ENCODE measurements at places on chromosomes 6 and 20.

GRCh38 chr6:71126506-71126905 lies 162.1 kb upstream of the OGFRL1 start:
- no peak for DNase-seq

- DNase-seq: peak; percentile 65
These were observed 19.1 kb upstream of the FBXO9 start for GRCh38 chr6:53045891-53046673.

DNA sequence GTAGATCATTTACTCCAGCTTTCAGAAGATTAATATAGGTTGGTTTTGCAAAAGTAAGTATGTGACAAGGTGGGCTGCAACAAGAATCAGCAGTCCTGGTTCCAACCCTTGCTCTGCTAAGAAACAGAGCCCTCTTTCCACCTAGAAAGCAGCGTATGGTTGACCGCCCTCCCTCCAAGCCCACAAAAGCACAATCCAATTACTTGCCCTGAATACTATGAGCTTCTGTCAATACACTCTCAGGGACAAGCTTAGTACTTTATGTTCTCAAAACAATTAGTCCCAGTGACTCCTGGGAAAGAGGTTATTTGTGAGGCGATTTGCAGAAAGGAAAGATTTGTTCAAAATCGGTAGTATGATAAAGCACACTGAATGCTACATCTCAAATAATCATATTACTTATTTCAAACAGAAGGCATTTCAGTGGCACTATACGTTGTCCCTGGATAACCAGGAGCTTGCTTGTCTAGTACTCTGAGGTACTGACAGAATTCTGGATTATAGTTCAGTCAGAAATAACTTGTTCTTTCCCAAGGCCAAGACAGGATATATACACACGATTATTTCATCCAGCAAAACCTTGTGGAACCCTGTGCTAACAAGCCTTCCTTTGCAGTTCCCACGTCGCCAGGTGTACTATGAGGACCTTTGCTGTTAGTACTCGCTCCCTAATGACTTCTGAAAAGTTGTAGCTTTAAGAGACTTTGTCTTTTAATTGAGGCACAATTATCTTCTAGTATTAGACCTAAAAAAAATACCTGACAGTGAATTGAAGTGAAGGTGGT lies 96.9 kb upstream of the ADTRP start:
- DNase-seq: no peak

GRCh38 chr6:43962458-43962857 lies 164.8 kb downstream of the MRPL14 start:
- peak; percentile 37 for DNase-seq

DNA sequence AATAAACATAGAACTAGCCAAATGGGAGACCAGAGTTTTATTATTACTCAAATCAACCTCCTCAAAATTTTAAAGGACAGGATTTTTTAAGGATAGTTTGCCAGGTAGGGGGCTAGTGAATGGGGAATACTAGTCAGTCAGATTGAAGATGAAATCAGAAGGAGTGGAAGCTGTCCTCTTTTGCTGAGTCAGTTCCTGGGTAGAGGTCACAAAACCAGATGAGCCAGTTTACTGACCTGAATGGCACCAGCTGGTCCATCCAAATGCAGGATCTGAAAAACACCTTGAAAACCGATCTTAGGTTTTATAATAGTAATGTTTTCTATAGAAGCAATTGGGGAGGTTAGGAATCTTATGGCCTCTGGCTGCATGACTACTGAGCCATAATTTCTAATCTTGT lies 558.2 kb downstream of the PKHD1 start:
- no peak for DNase-seq

DNA sequence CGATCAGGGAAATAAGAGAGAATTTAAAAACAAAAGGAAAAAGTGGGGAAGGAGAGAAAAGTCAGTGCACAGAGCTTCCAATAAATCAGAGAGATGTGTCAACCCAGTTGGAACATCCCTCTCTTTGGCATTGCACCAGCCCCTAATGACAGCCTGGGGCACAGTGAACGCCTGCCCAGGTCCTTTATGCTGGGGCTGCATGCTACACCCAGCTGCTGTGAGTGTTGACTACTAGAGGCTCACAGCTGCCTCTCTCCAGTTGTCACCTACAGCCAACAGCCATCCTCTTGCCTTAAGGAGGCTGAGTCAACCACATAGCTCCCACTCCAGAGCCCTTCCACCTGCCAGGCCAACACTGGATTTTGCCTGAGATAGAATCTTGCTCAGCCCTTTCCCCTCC lies 19.0 kb downstream of the OR2H2 start:
- DNase-seq: no peak

- peak; percentile 98 for DNase-seq
These were observed 118.2 kb upstream of the GJE1 start for GRCh38 chr6:142014515-142014914.

DNA sequence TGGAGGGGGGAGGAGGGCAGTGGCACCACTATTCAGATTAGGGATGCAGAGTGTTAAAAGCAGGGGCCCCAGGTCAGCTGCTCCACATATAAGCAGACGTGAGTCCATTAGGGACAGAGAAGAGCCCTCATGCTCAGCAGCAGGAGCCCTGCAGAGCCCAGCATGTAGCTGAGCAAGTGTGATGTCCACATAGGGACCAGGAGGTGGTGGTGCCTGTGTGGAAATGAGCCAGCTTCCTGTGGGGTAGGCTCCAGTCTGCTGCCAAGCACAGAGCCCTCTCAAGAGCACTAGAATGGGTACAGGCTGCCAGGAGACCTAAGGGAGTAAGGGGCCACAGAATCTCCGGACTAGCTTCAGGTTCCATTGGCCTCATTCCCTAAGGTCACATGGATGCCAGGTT lies 57.9 kb upstream of the MLN start:
- DNase-seq: no peak

GRCh38 chr6:9365378-9365777 lies 930.0 kb upstream of the SLC35B3 start:
- no peak for DNase-seq

GRCh38 chr20:8608470-8608869 lies 460.4 kb upstream of the PLCB4 start:
- DNase-seq: peak; percentile 52

DNA sequence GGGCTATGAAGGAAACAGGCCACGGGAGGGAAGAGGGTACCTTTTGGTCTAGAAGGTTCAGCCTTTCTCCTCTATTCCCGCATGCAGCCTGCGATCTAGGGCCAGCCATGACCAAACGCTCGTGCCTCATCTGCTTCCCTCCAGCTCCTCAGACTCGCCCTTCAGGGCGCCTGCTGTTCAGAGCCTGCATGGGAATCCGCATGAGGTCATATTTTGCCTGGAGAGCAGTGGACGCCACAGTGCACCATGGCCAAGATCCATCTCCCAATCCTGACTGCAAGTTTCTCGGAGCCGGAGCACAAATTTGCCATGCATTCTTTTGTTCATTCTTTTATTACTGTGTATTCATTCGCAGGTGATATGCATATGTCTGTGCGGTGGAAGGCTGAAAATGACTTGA lies 608.1 kb downstream of the QKI start:
- no peak for DNase-seq

DNA sequence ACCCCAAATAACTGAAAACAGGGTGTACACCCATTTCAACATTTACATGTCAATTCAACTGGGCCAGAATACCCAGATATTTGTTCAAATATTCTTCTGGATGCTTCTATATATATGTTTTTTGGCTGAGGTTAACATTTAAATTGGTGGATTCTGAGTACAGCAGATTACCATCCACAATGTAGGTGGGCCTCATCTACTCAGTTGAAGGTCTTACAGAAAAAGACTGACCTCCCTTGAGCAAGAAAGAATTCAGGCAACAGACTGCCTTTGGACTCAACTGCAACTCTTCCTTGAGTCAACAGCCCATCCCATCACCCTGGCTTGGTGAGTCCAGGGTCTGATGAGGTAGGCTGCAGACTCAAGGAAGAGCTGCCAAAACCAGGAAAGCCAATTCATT lies 84.1 kb downstream of the ATG5 start:
- no peak for DNase-seq

DNA sequence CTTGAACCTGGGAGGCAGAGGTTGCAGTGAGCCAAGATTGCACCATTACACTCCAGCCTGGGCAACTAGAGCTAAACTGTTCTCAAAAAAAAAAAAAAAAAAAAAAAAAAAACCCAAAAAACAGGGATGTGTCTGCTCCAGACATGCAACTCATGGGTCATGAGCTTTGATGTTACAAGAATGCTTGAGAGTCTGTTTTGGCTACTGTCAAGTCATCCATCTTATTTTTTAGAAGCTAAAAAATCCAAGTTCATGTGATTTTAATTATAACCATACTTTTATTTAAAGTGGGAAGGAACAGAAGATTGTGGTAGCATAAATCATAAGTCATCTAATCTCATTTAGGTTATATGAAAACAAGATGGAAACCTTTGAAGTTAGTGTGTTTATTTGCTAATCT lies 120.6 kb downstream of the PDE7B start:
- no peak for DNase-seq

DNA sequence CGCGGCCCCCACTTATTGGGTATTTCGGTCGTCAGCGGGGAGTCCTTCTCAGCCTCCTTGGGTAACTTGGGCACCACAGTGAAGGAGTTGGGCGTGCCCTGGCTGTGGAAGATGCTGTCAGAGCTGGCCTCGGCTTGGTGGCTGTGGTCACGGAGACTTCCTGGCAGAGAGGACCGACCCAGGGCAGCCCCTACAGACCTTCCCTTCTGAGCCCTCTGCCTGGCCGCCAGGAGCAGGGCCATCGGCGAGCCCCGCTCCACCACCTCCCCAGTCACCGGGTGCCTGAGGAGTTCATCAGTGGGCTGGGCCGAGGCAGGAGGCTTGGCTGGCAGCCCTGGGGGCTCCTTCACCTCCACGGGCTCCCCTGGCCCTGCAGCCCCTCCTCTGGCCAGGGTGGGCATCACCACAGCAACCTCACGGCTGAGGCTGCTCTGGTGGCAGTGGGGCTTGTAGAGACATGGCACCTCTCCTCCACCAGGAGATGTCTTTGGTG lies 37.2 kb downstream of the C6orf132 start:
- no peak for DNase-seq

DNA sequence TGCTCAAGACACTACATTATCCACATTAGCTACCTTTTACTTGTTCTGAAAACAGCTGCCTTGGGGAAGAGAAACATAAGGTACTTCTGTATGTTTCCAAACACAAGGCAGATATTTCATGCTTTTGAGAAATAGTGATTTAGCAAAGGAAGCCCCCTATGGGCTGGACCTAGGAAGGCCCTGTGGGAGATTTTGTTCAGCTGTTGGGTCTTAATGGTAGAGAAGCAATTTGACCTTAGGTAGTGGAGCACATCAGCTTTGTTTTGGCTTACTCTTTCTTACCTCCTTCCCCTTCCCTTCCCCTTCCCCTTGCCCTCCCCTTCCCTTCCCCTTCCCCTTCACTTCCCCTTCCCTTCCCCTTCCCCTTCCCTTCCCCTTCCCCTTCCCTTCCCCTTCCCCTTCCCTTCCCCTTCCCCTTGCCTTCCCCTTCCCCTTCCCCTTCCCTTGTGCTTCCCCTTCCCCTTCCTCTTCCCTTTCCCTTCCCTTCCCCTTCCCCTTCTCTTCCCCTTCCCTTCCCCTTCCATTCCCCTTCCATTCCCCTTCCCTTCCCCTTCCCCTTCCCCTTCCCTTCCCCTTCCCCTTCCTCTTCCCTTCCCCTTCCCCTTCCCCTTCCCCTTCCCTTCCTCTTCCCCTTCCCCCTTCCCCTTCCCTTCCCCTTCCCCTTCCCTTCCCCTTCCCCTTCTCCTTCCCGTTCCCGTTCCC lies 84.6 kb downstream of the ANKS1A start:
- no peak for DNase-seq

DNA sequence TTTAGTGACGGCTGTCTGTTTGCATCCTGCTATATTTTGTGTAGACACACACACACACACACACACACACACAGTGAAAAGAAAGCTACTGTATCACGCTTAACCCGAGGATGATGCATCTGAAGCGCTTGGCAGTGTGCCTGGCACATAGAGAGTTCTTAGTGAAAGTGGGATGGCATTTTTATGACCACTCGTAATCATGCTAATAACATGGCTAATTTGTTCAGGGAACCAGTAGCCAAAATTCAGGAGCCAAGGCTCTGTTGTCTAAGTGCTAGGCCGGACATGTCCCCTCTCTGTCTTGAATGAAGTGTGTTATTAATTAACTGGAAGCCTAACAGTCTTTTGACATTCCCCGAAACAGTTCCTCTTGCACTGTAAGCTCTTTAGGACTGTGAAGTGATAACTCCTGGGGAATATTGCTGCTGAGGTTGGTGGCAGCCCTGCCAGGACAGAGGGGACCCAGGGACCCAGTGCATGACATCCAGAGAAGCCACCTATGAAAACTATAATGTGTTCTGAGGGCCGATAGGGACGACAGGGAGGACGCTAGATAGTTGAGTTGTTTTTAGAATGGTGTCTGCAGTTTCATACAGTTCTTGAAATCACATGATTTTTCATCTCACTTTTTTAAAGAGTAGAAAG lies 45.0 kb upstream of the IRF4 start:
- peak; percentile 29 for DNase-seq

DNA sequence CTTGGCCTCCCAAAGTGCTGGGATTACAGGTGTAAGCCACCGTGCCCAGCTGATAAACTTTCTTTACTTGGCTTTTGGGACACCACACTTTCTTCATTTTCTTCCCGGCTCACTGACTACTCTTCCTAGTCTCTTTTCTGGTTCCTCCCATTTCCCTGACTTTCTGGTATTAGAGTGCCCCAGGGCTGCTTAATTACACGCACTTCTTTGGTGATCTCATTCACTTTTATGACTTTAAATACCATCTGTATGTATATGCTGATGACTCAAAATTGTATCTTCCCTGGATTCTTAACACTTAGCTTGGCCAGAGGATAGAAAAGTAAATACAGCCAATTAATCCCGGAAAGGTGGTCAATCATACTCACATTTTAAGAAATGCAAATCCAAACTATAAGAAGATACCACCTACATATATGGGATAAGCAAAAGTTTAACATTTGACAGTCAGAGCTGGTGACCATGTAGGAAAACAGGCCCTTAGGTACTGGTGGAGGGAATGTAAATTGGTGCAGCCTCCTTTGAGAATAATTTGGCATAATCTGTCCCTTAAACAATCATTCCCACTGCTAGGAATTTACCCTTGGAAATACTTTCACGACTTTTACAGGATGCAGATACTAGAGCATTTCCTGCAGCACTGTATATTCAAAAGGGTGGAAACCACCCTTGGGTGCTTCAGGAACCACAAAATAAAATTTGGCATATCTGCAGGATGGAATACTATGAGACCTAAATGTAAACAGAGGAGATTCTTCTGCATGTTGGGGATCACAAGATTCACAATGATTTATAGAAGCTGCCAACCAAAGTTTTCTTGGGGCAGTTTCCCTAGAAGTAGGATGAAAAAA lies 9.4 kb upstream of the NANP start:
- peak; percentile 94 for DNase-seq

DNA sequence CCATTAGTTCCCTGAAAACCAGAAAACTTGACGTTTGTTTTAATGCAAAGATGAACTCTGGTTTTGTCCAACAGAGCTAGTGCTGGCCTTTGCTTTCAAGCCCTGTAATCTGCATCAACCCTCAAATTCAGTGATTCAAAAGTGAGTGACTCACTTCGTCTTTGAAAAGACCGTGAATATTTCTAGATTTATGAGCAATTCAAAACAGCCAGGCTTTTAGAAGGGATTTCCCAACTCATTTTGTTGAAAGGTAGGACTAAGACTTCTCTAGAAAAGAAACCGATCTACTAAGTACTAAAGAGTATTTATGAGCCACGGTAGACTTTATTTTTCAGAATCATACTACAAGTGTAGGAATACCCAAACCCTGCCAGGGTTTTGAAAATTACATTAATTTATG lies 121.5 kb downstream of the UST start:
- DNase-seq: peak; percentile 77
